Mesangial cell (primary cell): ENCODE measurements at places on chromosomes 12 and 14. TPM values are rescaled to one million over a fixed set of nuclear protein-coding genes. Genes with fewer than 3 reads are reported as not detected.

KIF26A gene
- total RNA-seq: 1.1 and 1.5 TPM in 2 replicates

PROX2 gene
- not detected in 2 replicates for total RNA-seq

KRT79 gene
- total RNA-seq: 0.16 TPM in 1 of 2 replicates, not detected in the other

MLXIP gene
- 36.2 and 58.2 TPM in 2 replicates for total RNA-seq

KLHL33 gene
- total RNA-seq: 0.25 TPM in 1 of 2 replicates, not detected in the other

IFNG gene
- not detected in 2 replicates for total RNA-seq

TAS2R8 gene
- total RNA-seq: not detected in 2 replicates
